ENCODE measurements at places on chromosomes 2 and 18.

DNA sequence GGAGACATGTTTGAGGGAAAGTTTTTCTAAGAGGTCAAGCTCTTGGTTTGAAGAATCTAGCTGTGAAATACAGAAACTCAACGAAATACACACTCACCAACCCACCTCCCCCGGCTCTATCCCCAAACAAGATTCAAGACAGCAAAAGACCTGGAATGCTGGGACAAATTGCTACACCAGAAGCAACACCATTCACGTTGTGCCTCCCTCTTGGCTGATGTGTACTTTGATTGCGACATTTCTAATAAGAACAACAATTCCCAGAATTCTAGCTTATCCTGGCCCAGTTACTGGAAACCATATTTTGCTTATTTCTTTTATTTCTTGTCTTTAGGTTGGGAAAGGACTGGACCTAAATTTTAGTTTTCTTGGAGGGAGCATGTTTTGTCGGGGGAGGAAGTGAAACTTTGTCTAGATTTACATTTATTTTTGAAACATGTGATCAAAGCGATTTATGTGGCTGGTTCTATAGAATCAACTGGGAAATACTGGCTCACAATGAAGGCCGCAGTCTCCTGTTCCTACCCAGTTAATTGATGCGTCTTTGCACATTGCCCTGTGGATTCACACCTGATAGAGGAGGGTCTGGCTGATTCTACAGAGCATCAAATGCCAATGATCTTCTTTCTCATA lies 29.6 kb upstream of the LPIN1 start:
- no peak for DNase-seq

DNA sequence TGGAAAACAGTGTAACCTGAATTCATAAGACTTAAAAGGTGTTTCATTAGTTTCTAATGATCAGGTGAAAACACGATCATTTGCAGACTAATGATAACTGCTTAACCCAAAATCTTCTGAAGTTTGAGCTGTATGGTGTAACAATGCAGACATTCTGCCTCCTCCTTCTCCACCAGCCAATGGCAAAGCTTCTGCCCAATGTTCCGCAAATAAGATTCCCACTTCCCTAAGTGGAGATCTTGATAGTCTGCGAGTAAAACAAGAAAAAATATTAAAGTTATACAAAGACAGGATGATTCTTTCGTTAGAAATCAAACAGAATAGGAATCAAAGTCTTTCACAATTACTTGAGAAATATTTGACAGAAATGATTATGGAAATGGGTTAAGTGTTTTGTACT lies 8.1 kb downstream of the C2orf42 start:
- DNase-seq = no peak

DNA sequence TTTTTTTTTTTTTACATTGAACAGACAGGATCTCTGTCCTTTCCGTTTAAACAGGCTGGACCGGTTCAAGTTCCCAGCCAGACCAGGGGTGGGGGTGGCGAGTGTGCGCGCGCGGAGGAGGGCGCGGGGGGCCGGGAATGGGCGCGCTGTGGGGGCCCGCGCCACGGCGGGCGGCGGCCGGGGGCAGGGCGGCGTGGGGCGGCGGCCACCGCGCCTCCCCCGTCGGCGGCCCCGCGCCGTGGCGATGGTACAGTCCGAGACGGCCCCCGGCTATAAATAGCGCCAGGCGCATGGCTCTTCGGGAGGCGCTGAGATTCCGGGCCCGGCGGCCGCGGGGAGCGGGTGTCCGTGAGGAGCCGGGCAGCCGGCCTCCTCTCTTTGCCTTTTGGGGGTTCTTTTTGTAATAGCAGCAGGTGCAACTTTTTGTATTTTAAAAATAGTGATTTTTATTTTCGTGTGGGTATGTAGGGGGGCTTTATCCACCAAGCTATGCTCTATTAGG lies 430 bp upstream of the CELF4 start:
- no peak for DNase-seq

DNA sequence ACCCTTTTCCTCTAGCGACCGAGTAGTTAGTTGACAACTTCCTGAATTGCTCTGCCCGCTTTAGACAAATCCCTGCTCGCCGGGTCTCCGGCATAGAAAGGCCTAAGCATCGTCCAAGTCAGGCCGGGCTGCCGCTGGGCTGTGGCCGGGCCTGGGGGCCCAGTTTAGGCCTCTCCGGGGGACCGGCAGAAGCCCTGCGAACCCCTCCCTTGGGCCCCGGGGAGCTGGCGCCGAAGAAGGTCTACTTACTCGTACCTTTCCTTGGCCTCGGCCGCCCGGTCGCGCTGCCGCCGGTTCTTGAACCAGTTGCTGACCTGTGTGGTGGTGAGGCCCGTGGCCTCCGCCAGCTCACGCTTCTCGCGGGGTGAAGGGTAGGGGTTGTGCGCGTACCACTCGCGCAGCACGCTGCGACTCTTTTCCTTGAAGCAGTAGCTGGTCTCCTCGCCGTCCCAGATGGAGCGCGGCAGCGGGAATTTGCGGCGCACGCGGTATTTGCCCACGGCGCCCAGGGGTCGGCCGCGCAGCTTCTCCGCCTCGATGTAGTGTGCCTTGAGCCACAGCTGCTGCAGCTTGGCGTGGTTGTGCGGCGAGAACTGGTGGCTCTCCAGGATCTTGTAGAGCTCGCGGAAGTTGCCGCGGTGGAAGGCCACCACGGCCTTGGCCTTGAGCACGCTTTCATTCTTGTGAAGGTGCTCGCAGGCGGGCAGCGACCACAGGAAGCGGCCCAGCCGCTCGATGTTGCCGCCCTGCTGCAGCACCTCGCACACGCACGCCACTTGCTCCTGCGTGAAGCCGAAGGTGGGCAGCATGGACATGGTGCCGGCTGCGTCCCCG lies 739 bp downstream of the SIX2 start:
- no peak for DNase-seq

- DNase-seq = no peak
Measured at GRCh38 chr2:11820650-11821049, 74.2 kb downstream of the LPIN1 start.

DNA sequence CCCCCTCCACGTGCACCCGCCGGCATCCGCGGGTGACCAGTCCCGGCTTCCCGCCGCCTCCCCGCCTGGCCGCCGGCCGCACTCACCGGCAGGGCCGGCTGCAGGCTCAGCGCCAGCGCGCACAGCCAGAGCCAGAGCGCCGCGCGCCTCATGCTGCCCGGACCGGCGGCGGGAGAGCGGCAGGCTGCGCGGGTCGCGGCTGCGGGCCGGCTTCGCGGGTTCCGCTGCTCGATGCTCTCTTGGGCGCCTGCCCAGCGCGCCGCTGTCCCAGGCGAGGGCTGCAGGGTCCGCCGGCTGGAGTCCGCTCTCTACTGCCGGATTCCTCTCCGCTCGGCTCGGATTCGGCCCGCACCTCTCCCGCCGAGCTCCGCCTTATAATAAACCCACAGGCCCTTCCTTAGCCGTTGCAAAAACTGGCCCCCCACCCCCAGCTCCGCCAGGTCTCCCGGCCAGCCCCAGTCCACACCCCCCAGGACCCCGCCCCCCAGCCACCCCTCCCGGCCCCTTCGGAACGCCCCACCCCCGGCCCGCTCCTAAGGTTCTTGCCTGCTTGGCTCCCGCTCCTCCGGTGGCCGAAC lies at the start of gene SDC1:
Gene SDC1, minus strand, starts transcription at position 415 of the 578 bp plus-strand sequence. Its CDS starts 263 bp downstream, at position 152.
- DNase-seq = no peak

- DNase-seq = no peak
Measured at GRCh38 chr2:105773568-105773967, 28.9 kb downstream of the NCK2 start.

DNA sequence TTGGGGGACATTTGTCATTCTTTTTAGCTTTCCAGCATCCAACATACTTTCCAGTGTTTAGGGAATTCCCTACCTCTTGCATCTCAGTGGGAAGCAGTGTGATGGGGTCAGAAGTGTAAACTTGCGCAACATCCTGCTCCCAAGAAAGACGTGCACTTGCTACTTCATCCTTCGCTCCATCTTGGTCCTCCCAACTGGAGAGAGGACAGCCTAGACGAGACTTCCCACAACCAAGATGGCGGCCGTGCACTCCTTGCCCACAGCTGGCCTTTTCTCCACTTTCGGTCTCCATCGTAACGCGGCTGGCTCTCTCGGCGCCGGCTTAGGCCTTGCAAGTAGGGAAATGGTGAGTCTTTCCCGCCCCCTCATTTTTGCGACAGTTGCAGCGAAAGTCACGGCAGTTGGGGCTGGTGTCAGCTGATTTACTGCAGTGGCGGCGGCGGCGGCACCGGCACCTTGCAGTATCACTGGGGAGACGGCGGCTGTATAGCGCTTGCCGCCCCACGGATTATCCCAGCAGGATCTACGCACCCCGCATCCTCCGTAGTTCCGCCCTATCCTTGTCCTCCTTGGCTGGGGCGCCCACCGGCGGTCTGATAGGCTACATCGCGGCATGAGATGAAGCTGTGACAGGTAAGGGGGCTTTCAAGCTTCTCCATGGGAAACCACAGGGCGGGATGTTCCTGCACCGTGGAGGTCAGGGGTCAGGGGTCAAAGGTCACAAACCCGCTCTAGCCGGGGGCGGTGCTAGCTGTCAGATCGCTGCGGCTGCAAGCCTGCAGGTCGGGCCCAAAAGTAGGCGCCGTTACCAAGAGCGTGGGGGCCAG lies at the start of gene WDR7:
Gene WDR7, plus strand, starts transcription at position 416 of the 827 bp plus-strand sequence. CDS start 21,157 bp downstream, outside the sequence.
- DNase-seq = peak; percentile 97

DNA sequence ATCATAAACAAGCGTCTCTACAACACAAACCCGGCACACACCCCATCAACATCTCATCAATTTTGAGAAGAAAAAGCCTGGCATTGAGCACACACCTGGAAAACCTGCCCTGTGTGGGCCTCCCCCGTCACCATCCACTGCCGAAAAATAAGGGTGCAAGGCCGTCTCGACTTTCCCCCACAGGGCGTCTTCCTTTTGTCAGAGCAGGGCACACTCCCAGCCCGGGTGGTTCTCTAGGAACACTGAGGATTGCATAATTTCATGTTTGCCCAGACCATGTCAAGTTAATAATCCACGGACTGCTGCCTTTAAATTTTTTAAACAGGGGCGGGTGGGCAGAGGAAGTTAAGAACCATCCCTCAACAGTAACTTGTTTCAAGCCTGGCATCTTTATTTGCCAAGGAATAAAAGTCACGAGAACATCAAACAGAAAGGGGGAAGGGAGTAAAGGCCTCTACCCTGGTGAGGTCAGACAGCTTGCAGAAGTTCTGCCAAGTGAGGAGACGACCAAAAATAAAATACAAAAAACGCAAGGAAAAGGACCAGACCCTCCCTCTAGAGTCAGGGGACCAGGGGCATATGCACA lies 2.1 kb downstream of the TFCP2L1 start:
- DNase-seq = no peak

GRCh38 chr2:43400508-43400907 lies 174.1 kb upstream of the ZFP36L2 start:
- DNase-seq = no peak

DNA sequence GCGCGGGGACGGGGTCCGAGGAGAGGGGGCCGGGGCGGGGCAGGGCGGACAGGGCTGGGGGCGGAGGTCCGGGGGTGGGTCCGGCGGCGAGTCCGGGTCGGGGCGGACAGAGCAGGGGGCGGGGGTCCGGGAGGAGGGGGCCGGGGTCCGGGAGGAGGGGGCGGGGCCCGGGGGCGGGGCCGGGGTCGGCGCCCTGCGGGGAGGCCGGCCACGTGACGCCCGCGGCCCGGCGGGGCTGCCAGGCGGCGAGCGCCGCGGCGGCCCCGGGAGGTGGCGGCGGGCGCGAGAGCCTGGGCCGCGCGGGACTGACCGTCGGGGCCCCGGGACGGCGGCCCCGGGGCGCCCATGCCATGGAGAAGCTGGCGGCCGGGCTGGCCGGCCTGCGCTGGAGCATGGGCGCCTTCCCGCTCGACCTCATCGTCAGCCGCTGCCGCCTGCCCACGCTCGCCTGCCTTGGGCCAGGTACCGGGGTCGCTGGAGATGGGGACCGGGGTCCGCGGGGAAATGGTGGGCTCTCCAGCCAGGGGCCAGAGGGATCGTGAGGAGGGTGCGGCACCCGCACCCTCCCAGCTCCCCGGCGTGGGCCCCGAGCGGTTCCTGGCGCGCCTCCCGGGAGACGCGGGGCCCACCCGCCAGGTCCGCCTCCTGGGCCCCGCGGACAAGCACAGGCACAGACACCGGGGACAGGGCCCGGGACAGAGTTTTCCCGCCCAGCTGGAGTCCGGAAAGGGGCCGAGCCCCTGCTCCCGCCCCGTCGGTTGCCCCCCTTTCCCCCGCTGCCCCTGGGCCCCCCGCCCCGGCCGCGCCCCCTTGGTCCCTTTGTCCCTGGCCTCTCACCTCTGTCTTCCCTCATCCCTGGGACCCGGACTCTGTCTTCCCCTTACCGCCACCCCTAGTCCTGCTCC lies at the start of gene GAREM2:
Gene GAREM2, plus strand, starts transcription at position 218 of the 905 bp plus-strand sequence. Its CDS starts 133 bp downstream, at position 351.
- DNase-seq = no peak

DNA sequence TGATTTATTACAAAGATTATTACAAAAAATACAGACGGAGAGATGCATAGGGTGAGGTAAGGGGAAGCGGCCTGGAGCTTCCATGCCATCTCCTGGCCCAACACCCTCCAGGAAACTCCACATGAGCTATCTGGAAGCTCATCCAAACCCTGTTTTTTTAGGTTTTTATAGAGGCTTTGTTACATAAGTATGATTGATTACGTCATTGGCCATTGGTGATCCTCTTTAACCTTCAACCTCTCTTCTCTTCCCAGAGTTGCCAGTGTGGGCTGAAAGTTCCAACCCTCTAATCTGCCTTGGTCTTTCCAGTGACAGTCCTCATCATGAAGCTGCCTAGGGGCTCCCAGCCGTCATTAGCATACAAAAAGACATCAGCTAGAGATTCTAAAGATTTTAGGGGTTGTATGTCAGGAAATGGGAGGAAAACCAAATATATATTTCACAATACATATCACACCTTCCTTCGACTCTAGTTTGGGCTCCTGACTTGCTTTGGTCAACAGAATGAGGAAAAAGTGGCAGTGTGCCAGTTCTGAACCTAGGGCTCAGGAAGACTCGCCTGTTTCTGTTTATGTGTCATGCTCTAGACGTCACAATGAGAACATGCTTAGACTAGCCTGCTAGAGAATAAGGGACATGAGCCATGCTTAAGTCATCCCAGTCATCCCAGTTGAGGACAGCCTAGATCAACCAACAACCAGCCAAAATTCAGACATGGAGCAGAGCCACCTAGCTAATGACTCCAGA lies 54.1 kb downstream of the ETAA1 start:
- DNase-seq = no peak

DNA sequence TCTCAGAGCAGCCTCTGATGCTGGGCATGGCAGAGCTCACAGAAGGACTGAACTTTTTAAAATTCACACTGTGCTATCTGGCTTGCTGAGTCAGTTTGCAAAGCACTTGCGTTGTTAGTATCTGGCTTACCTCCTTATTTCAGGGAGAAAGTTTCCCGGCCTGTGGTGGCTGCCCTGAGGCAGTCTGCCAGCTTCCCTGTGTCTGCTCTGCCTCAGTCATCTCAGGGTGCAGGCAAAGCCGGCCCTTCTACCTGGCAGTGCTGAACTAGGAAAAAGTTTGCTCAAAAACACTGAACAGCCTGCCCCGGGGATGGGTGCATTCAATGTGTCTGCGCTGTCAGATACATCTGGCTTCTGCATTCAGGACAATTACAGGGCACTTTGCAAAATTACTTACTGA lies 90.2 kb upstream of the UXS1 start:
- DNase-seq = no peak

Measured in CD4-positive, alpha-beta T cell treated with Interleukin-12 subunit alpha and Interleukin-12 subunit beta, for 1 hour (primary cell).